ENCODE measurements at places on chromosomes 13 and 19.
A peak's percentile ranks its signal among the peaks of the same experiment; 100 is the strongest.

DNA sequence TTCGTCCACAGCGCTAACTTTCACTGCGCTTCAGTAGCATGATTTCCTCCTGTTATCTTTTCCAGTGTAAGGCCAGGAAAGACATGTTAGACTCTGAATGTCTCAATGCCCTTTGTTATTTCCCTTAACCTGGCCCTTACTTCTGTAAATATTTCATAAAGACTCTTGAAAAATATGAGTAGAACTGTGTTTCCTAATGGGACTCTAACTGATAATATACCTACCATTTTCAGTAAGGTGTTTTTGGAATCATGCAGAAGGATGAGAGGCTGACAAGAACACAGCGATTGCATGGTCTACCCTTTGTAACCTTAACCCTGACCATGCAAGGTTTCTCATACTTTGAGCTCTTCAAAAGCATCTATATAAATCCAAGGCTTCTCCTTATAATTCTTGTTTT lies 550.1 kb downstream of the SLITRK6 start:
- DNase-seq, result no peak

- no peak for DNase-seq
These were observed 6.4 kb upstream of the CACTIN start for GRCh38 chr19:3632739-3633558.

- no peak for DNase-seq
These were observed 237.4 kb downstream of the LMO7 start for GRCh38 chr13:75873494-75873893.

- DNase-seq, result no peak
These were observed 340.8 kb downstream of the KLF5 start for GRCh38 chr13:73399347-73400216.

DNA sequence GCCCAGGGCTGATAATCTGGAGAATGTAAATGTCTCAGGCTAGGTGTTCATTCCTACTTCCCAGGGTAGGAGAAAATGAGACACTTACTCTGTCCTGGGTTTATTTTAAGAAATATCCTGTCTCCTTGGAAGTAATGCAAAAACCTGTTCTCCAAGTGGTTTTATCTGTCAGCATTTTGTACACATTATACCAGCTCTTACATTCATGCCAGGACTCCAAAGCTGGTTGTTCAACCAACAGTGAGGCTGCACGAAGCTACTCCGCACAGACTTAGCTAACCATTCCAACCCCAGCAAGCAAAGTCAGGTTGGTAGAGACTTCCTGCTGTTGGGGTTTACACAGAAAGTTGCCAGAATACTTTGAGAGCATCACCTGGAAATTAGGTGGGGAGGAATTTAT lies 55.6 kb downstream of the SLC7A1 start:
- no peak for DNase-seq

- DNase-seq, result peak; percentile 80
These were observed 22.8 kb upstream of the ZBTB7A start for GRCh38 chr19:4089400-4089908.

- no peak for DNase-seq
These were observed 6.7 kb upstream of the FCGBP start for GRCh38 chr19:39941151-39941550.

DNA sequence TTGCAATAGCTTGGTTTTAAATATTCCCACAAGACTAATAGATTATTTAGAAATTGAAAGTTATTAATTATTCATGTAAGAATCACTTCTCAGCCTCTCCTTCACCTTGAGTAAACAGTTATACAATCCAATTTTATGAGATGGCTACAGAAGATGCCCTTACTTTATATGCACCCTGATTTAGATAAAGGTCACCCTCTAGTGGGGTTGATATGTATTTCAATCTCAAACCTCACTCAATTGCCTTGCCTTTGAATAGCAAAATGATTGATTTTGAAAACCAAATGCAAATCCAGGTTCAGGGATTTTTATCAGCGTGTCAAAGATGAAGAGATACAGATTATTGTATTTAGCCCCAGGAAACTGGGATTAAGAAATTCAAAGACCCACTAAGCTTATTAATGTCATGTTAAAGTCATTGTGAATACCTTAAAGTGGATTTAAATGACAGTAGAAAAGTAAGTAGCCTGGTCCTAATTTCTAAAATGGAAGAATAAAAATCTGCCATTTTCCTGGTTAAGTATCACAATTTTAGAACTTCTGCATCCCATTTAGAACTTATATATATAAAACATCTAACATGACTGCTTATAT lies 305.1 kb downstream of the ITGBL1 start:
- DNase-seq, result peak; percentile 23

- no peak for DNase-seq
These were observed 301 bp upstream of the ZNF610 start for GRCh38 chr19:52335768-52336116.

- no peak for DNase-seq
These were observed 392.6 kb downstream of the KLF5 start for GRCh38 chr13:73451221-73452029.

- DNase-seq, result no peak
These were observed 2220.8 kb upstream of the PCDH20 start for GRCh38 chr13:63636316-63636993.

- no peak for DNase-seq
These were observed 5.2 kb upstream of the GRAMD1A start for GRCh38 chr19:34994643-34995541.

DNA sequence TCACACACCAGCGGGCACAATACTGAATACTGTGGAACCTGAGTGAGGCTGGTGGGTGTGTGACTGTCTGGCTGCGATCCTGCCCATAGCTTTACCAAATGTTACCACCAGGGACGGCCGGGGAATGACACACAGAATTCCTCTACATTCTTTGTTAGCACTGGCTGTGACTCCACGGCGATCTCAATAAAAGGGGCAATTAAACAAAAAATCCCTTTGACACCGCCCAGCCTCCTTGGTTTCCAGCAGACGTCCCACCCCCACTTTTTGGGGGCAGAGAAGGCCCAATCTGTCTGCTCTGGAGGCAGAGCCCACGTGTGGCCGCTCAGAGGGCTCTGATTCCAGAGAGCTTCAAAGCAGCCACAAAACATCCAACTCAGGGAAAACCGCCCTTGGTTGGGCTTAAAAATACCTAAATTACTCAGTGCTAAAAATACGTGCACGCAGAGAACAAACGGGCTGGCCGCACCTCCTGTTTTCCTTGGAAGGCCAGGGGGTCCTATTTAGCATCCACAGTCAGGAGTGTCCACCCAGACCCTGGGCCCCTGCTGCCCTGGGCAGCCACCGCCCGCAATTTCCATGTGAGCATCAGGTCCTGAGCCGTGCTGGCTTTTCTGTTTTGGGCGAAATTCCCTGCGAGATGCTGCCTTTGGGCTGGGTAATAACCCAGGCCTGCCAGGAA lies 47.8 kb downstream of the GADD45B start:
- DNase-seq, result no peak

DNA sequence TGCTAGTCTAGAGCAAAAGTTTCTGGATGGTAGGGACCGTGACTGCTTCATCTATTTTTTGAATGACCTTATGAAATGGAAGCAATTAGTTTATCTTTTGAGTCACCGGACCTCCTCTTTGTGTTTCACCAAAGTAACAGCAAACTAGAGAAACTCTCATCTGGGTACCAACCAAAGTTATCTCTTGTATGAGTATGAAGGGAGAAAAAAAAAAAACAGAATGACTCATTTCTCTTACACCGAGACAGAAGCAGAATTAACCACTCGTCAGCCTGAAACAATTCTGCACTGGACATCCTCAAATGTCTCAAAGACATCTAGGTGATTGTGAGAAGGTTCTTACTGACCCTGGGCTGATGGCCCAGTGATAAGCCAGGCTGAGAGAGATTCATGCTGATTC lies 18.3 kb downstream of the ZNF100 start:
- no peak for DNase-seq

GRCh38 chr19:17402982-17403855 lies 2.2 kb downstream of the BST2 start:
- no peak for DNase-seq

DNA sequence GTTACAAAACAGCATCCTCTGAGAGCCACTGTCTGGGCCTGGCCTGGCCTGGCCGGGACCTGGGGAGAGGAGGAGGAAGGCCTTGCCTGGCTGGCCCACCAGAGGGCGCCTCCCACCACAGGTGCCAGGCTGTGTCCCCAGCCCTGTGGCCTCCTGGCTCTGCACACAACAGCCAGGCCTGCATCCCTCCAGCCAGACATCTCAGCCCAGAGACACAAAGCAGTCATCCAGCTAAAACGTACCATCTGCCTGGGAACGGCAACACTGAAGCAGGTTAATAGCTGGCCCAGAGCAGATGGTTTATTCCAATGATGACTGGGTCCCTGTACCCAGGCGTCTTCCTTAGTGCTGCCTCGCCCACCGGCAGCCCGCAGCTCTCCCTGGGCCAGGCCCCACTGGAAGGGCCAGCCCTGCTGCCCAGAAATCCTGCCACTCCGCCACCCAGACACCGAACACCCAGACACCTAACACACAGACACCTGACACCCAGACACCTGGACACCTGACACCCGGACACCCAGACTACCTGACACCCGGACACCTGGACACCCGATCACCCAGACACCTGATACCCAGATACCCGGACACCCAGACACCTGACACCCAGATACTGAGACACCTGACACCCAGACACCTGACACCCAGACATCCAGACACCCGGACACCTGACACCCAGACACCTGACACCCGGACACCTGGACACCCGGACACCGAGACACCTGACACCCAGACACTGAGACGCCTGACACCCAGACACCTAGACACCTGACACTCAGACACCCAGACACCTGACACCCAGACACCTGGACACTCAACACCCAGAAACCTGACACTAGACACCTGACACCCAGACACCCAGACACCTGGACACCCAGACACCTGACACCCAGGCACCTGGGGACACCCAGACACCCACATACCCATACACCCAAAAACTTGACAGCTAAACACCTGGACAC lies 20.1 kb downstream of the C19orf12 start:
- DNase-seq, result peak; percentile 75

GRCh38 chr13:26664876-26665275 lies 95.7 kb downstream of the GPR12 start:
- DNase-seq, result no peak

DNA sequence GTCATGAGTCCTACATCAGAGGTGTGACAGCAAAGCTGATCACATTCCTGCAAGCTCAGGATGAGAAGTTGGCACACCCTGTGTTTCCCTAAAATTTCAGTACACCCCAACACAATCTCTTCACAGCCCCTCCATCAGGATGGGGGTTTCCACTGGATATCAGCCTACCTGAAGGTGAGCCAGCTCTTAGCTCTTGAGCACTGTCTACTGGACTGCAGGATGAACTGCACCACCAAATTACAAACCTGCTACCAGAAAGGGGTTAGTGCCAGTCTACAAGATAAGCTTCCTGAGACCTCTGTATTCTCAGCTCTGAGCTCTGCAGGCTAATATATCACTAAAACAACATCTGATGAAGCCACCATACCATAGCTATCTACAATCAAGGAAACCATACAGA lies 1616.2 kb upstream of the SPRY2 start:
- no peak for DNase-seq

Data from GF-D8 (cell line).